DND-41 (cell line): ENCODE measurements at places on chromosomes 2 and 18.
A peak's percentile ranks its signal among the peaks of the same experiment; 100 is the strongest.

DNA sequence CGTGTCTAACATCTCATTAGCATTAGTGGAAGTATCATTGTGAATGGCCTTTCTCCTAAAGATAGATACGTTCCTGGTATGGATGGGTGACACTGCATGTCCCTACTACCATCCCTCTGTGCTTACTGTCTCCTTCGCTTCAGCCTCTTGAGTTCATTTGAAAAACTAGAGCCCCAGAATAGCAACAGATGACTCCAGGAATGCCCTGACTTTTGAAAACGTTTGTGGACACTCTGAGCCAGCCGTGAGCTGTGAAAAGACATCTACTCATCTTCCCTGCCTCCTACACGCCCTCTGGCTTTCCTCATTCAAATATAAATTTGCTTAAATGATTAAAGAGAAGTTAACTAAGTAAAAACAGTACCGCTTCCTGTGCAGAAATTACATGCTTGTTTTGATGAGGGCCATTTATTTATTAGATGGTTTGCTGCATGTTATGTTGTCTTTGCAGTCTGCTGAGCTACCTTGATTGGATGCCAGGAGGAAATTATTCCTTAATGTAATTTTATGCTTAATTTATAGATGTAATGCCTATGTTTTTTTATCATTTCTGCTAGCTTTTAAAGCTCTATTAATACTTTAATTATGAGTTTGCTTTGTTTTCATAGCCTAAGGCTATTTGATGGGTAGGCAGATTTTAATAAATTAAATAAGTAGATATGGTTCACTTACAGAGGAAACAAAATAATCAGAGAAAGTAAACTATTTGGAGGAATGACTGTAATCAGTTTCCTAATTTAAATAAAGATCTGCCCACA is 32.1 kb upstream of the MYO3B start:
- DNase-seq, result no peak

GRCh38 chr2:174750923-174751441 is 13.3 kb downstream of the CHRNA1 start:
- DNase-seq, result no peak

DNA sequence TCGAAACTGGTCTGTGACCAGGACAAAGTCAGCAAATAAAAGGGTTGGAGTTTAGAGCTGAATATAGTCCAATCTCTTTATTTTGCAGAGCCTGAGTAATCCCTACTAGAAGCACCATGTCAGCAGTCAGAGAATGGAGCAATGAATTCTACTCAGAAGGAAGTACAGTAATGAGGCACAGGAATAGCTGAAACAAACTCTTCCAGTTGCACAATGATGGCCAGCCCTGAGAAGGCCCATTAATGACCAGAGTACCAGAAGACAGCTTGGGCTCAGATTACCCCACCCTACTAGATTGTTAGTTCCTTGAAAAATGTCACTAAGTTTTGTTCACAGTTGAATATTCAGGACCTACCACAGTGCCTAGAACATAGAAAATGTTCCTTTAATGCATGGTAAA is 40.3 kb upstream of the SCG2 start:
- no peak for DNase-seq

DNA sequence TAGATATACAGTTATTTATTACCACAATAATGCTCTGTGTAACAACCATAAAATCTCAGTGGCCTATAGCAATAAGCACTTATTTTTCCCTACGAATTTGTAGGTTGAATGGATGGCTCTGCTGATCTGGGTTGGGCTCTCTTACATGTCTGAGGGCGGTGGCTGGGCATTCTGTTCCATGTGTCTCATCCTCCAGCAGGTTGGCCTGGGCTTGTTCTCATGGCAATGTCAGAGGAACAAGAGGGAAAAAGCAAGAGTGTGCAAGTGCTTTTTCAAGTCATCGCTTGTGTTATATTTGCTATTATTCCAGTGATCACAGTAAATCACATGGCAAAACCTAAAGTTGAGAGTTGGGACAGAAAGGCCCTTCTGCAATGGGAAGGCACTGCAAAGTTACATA is 30.4 kb upstream of the MYO3B start:
- no peak for DNase-seq

DNA sequence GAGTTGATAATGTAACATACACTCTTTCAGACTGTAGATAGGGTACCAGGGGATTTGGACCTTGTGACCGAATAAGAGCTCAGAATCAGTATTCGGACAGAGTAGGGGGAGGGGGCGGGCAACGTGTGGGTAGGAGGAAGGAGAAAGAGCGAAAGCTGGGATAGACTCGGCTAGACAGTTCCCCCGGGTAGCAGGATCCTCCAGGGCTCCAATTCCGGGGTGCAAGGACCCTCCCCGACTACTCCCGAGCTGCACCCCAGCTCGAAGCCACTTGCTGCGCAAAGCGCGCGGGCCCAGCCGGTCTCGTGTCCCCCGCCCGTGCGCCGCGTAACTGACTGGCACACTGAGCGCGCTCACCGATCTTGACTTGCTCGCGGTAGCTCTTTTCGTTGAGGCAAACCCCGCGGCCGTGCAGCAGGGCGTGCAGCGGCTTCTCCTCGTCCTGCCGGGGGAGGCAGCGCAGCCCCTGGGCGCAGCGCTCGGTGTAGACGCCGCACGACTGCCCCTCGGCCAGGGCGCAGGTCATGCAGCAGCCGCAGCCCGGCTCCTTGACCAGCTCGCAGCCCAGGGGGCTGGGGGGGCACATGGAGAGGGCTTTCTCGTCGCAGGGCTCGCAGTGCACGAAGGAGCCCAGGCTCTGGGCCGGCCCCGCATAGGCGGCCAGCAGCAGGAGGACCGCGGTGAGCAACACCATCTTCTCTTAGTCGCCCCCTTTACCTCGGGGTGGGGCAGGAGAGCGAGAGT is 1.1 kb downstream of the IGFBP5 start:
- peak; percentile 59 for DNase-seq

GRCh38 chr18:28469946-28470345 is 293.0 kb upstream of the CDH2 start:
- no peak for DNase-seq

GRCh38 chr2:86566158-86566820 is 3.0 kb upstream of the CHMP3 start:
- DNase-seq, result no peak
